Stimulated activated CD4-positive, alpha-beta T cell treated with anti-CD3 and anti-CD28 coated beads, Interleukin-2, amount 100 ng/mL, for 48 hours (primary cell): ENCODE measurements at places on chromosomes 1 and 21.

DNA sequence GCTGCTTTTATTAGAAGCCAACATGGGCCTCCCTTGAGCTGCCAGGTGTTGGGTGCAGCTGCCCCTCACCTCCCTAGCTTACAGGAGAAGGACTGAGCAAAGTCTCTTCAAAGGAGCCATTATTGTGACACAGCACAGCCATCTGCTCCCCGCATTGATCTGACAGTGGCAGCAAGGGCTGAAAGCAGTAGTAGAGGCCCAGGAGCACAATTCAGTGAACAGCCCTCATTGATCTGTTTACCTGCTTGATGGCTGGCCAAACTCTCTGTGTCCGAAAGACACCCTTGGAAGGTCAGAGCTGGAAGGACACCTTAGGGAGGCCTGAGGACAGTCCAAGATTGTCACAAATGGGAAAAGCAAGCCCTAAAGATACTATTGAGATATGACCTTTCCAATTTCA is 14.5 kb downstream of the HMGB4 start:
- DNase-seq = no peak

DNA sequence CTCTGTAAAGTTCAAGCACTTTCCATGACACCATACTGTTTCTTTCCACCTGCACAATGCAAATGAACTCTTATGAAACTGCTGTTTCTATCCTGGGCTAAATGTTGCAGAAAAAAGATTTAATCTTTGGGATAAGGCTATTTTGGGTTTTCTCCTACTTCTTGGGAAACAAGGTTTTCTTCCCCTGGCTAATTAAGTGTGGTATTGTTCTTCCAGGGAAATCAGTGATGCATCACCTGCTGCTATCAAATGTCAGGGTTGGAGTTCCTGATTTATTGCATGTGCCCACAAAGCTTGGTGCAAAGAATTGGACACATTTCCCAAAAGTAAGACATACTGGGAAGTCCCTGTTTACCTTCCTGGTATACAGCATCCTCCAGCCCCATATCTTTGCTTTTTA is 6.0 kb upstream of the RGS4 start:
- DNase-seq = no peak

DNA sequence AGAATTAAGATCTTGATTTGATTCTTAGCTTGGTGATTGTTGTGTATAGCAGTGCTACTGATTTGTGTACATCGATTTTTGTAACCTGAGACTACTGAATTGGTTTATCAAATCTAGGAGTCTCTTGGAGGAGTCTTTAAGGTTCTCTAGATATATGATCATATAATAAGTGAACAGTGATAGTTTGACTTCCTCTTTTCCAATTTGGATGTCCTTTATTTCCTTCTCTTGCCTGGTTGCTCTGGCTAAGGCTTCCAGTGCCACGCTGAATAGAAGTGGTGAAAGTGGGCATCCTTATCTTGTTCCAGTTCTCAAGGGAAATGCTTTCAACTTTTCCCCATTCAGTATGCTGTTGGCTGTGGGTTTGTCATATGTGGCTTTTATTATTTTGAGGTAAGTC is 61.5 kb upstream of the LYST start:
- no peak for DNase-seq

DNA sequence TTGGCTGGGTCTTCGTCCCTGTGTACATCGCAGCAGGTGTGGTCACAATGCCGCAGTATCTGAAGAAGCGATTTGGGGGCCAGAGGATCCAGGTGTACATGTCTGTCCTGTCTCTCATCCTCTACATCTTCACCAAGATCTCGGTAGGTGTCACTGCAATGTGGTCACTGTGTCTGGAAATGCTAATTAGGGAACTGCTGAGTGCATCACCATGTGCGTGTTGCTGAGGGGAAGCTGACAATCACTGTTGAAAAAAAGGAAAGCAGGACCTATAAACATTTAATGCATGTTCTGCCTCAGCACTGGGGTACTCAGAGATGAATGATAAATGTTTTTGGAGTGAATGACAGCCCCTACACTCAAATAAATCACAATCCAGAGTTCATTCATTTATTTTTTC is 6.8 kb downstream of the SLC5A9 start:
- no peak for DNase-seq

- DNase-seq = no peak
Observed at GRCh38 chr1:61539720-61540462, 185.1 kb downstream of the TM2D1 start.

GRCh38 chr1:171949316-171949715 is 108.0 kb downstream of the DNM3 start:
- no peak for DNase-seq

- DNase-seq = no peak
Observed at GRCh38 chr1:245179706-245180105, 24.9 kb downstream of the KIF26B start.

GRCh38 chr1:115426231-115426771 is 88.3 kb upstream of the NGF start:
- no peak for DNase-seq

GRCh38 chr1:167899253-167899681 is 14.7 kb downstream of the ADCY10 start:
- DNase-seq = no peak

DNA sequence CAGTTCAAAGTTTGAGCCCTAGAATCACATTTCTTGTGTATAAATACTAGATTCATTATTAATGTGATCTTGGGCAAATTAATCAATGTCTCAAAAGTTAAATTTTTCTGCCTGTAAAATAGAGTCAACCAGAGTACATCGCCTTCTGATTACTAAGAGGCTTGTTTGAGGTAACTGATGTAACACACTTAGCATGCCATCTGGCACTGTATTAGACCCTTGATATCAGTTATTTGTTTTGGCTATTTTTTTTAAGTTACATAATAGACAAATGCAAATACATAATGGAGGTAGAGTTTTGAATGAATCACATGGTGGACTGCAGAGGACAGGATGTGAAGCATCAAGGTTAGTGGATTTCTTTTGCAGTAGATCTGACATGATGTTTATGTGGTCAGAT is 298.4 kb downstream of the ADGRL2 start:
- no peak for DNase-seq

GRCh38 chr1:161096530-161096929 is 1.6 kb upstream of the KLHDC9 start:
- no peak for DNase-seq

- DNase-seq = no peak
Observed at GRCh38 chr21:43268086-43268803, 99.4 kb downstream of the CRYAA start.

DNA sequence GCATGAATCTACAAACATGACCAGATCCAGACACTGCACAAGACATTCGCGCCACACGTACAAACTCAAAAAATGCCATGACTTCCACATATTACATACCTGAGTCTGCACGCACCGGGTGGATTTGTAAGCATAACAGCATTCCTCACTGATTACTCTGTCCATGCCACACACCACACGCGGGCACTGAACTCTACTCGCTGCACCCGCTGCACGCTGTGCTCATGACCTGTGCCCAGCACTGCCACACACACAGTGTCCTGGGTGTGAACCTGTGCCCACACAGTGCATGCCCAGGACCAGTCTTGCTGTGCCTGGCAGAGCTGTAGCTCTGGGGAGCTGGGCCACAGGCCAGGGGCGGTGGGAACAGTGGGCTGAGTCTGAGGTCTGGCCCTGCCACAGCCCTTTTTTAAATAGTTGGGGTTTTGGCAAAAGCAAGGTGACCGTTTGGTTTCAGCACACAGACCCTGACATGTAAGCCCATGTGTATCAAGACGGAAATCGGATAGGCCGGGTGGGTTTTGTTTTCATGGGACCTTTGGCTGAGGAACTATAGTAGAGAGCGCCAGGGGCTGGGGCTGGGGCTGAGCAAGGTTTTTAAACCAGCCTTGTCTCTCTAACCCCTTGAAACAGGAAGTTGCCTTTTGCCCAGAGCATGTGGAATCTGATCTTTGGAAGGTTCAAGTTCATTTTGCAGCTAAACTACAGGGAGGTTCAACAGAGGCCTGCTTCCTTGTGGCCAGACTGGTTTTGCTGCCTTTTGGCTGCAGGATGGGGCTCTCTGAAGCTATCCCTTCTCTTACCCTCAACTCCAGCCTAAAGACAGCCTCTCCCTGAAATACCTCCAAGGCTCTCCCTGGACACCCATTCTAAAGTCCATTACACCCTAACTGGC is 12.3 kb upstream of the GOLT1A start:
- no peak for DNase-seq

- no peak for DNase-seq
Observed at GRCh38 chr1:6612641-6613360, 730 bp upstream of the PHF13 start.

DNA sequence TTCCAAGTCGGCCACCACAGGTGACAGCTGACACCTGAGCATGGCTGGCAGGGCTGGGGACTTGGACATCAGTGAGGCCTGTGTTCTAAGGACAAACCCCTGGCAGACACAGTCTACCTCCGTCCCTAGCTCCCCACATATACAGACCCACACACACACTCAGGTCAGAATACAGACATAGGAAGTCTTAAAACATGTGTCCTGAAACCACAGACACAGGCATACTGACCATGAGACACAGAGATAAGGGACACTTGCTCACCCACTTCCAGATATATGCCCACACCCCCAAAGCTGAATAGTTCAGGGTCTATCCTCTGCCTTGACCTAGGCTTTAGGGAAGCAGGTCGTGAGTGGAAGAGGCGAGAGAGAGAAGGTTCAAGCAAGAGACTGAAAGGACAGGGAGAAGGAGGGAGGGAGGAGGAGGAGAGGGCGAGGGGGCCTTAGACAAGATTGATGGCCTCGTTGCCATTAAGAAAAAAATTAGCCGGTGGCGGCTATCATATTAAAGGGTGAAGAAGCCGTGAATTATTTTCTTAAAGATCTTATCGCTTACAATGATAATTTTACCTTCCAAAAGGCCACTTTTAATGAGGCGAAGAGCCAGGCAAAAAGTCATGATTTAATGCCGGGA is 49.9 kb downstream of the TMEM53 start:
- DNase-seq = no peak

- DNase-seq = no peak
Observed at GRCh38 chr1:164611754-164612642, 53.0 kb downstream of the PBX1 start.

- no peak for DNase-seq
Observed at GRCh38 chr1:983798-984475, 2.0 kb upstream of the PERM1 start.

GRCh38 chr21:21714426-21714825 is 716.2 kb downstream of the NCAM2 start:
- no peak for DNase-seq

DNA sequence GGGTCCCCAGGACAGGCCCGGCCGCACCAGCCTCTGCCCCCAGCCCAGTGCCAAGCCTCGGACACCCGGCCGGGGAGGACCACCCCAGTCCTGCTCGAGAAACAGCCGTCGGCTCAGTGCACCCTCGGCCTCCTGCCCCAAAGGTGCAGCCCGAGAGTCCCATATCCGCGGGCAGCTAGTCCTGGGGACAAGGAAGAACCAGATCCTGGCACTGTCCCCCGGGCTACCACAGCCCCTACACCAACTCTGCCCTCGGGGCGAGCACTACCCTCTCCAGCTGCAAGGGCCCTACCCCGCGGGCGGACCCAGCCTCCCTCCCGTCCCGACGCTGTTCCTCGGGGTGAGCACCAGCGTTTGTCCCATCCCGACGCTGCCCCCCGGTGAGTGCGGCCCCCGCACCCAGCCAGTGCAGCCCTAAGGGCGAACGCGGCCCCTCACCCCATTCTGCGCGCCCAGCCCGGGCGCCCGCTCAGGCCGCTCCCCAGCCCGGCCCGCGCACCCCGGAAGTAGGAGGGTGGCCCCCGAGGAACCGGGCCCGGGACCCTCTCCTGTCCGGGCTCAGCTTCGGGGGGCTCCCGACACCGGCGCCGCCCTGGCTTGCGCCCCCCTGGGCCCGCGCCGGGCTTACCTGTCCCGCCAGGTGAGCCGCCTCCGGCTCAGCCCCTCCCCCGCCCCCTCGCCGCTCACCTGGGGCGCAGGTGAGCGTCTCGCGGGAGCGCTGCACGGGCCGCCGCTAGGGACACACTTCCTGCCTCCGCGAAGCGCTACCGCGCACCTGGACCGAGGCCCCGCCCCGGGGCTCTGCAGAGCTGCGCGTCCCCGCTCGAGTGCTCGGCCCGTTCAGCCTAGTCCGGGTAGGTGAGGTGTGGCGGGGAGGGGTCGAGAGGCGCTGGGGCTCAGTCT is at the start of gene KDF1:
Gene KDF1, minus strand, starts transcription at position 747 of the 903 bp plus-strand sequence. CDS start 8,088 bp downstream, outside the sequence.
- DNase-seq = no peak

GRCh38 chr1:8015036-8015808 is 10.9 kb downstream of the ERRFI1 start:
- peak; percentile 32 for DNase-seq

- DNase-seq = no peak
Observed at GRCh38 chr1:60670302-60670701, 412.1 kb upstream of the NFIA start.

DNA sequence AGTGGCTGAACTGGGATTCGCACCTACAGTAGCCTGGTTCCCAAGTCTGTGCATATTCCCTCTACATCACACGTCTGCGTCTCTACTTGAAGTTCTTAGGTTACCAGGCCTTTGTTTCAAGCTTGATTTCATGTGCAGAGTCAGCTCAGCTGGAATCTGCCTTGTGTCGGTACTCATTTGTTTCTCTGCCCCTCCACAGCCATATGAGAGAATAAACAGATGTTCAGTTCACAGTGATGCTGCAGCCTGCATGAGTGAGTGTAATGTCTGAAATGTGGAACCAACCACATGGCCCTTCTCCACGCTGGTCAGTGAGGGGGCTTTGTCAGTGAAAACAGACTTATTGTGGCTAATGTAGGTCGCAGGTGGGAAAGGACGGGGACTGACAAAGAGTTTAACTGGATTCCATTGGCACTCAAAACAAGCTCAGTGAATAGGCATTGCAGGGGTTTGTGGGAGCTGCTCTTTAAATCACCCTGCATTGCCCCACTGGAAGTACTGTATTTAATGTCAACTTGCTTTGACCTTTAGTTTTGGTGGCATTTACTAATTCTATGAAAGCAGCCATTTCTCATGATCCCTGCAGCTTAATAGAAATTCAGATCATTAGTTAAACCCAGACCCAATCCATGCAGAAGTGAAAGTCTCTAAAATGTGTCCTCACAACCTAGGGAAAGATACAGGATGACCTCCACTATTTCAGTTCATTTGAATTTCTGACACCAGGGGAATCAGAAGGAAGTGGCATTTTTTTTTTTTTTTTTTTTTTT is 136.4 kb upstream of the FAM78B start:
- DNase-seq = no peak

GRCh38 chr1:95927061-95927460 is 693.1 kb downstream of the RWDD3 start:
- DNase-seq = no peak

- peak; percentile 33 for DNase-seq
Observed at GRCh38 chr1:6634371-6635052, 9.8 kb downstream of the THAP3 start.

DNA sequence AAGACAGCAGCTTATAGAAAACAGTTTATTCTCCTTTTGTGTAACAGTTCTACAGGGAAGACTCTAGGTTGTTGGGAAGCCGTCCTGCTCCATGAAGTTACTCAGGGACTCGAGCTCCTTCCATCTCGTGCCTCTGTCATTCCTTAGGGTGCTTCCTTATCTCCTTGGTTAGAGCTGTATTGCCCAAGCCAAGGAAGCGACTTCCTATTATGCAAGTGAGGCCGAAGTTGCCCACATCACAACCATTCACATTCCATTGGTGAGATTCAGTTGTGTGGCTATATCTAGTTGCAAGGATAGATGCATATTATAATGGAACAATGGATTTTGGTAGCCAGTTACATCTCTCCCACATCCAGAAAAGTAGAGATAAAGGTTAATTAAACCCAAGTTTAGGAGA is 9.0 kb downstream of the GSTM5 start:
- no peak for DNase-seq
